Activated gamma-delta T cell treated with Interleukin-2 at 50 U/mL for 16 hours (primary cell): ENCODE measurements at places on chromosomes 16 and 17.
A peak's percentile ranks its signal among the peaks of the same experiment; 100 is the strongest.

- no peak for DNase-seq
Observed at GRCh38 chr17:55648086-55648485, 74.6 kb downstream of the TMEM100 start.

DNA sequence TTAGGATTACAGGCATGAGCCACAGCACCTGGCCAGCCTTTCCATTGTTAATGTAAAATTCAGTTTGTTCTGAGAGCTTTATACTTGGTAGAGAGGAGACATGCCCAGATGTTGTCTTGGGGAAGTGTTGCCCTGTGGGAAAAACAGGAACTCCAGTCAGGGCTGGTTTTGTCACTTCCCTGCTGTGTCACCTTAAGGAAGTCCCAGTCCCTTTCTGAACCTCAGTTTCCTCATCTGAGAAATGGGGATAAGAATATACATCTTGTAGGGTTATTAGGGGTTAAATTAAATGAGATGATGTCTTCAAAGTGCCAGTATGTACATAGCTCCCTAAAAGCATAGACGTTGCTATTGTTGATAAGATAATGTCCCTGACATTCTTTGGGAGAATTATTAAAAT lies 25.3 kb downstream of the CLEC16A start:
- no peak for DNase-seq

DNA sequence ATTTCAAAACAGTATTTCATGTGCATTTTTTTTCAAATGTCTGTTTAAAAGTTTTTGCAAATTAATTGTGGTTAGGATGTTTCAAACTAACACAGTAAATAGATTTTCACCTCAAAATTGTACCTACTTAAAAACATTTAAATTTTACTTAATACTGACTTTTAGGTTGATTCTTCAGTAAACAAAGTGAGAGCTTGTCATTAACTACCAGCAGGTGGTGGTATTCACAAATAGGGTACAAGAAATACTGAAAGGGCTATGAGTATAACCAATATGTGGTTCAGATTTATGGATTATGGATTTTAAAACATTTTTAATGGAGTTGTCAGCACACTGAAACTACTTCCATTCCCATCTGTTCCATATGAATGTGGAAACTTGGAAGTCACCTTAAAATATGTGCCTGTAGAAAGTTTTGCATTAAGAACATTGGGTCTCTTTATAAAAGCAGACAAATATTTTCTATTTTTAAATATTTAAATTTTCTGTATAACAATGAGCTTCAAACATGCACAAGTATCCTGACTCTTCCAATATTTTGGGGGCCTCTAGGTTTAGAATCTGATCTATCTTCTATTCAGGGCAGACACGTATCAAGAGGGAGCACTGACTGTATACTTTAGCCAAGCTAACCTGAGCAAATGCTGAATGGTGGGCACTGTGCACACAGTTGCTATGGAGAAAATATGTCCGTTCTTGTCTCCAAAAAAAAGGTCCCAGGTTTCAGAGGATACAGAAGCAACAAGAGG lies 155.6 kb downstream of the SNX11 start:
- DNase-seq = no peak

GRCh38 chr16:68740628-68741346 lies 3.7 kb downstream of the CDH1 start:
- DNase-seq = no peak

DNA sequence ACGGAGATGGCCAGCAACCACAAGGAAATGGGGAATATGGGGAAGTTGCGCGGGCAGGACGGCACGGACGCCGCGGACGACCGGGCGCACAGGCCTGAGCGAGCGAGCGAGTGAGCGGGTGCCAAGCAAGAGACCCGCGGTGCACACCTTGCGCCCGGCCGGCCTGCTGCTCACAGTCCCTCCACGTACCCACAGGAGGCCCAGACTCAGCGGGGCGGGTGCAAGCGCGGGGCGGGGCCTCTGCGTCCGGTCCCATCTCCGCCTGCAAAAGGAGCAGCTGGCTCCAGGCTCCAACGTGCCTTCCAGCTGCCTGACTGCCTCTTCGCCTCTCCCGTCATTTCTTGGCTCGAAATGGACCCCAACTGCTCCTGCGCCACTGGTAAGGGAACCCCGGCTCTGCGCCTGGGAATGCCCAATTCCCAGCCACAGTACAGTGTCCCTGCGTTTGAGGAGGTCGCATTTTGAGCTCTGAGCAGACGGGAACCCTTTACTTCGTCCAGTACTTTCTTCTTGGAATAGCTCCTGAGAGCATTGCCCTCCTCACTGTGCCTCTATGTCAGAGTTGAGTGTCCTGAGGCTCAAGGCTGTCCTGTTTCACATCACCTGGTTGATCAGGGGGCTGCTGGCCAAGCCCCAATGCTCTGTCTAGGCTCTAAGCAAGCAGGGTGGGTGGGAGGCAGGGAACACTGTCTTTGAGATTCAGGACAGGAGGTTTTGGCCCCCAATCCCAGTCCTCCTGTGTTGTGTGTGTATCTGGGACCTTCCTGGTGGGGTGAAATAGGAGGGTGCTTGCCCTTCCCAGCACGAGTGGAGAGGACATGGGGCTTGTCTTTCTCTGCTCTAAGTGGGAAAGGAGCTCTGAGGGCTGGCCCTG lies 8.1 kb upstream of the MT1E start:
- DNase-seq = peak; percentile 36

DNA sequence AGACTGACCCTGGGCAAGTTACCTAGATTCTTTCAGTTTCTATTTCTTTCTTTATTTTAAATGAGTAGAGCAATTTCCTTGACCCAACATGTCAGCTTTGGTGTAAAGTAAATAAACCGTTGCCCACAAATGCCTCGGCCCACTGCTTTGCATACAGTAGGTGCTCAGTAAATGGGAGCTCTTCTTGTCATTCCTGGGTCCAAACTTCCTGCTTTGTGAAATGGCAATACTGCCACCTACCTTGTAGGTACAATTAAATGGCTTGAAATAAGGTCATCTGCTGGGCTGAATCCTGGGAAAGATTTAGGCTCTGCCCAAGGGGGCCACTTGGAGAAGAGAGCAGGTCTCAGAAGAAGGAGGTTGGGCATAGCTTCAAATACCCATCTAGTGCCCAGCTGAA lies 253.0 kb downstream of the HS3ST3B1 start:
- no peak for DNase-seq

DNA sequence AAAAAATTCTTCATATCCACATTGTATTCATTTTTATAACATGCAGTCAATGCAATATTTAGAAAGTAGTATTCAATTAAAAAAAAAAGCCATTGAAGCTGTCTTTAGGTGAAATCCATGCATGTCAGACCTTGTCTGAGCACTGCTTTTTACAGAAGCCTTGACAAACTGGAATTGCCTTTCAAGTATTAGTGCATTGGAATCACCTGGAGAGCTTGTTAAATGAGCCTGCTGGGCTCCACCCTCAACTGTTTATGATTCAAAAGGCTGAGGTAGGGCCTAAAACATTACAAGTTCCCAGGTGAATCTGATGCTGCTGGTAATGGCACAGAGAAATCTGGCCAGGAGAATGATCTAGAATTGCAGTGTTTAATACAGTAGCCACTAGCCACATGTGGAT lies 85.8 kb downstream of the HIC1 start:
- DNase-seq = no peak

GRCh38 chr17:71176331-71176730 lies 944.5 kb upstream of the SOX9 start:
- DNase-seq = no peak

DNA sequence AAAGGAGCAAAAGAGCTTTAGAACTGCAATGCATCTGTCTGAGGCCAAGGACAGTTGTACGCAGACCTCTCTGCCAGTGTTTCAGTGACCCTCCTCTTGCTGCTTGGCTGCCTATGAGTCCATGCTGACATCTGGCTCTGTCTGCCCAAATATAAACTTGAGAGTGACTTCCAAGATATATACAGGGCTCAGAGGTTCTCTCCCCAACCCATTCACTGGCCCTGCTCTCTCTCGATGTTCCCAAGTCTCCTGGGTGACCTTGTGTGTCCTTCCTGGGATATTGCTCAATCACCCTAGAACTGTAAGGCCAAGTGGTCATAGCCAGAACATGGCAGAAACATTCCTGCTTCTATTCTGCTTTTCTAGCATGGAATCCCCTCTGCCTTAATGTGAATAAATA lies 716.3 kb downstream of the WWOX start:
- no peak for DNase-seq

GRCh38 chr16:47143677-47144558 lies at the start of gene NETO2:
Gene NETO2 (minus strand): TSS chr16:47143945. CDS start chr16:47143612, 333 bp downstream.
- DNase-seq = peak; percentile 42

- no peak for DNase-seq
Observed at GRCh38 chr16:165539-166374, at the start of gene HBM. Gene HBM (plus strand): TSS chr16:165978. CDS start chr16:165998, 20 bp downstream.

GRCh38 chr16:84262939-84263338 lies 23.1 kb upstream of the KCNG4 start:
- DNase-seq = no peak

- DNase-seq = no peak
Observed at GRCh38 chr16:23365602-23366240, 63.6 kb downstream of the SCNN1B start.

GRCh38 chr17:29504711-29505110 lies 62.1 kb downstream of the ABHD15 start:
- no peak for DNase-seq

DNA sequence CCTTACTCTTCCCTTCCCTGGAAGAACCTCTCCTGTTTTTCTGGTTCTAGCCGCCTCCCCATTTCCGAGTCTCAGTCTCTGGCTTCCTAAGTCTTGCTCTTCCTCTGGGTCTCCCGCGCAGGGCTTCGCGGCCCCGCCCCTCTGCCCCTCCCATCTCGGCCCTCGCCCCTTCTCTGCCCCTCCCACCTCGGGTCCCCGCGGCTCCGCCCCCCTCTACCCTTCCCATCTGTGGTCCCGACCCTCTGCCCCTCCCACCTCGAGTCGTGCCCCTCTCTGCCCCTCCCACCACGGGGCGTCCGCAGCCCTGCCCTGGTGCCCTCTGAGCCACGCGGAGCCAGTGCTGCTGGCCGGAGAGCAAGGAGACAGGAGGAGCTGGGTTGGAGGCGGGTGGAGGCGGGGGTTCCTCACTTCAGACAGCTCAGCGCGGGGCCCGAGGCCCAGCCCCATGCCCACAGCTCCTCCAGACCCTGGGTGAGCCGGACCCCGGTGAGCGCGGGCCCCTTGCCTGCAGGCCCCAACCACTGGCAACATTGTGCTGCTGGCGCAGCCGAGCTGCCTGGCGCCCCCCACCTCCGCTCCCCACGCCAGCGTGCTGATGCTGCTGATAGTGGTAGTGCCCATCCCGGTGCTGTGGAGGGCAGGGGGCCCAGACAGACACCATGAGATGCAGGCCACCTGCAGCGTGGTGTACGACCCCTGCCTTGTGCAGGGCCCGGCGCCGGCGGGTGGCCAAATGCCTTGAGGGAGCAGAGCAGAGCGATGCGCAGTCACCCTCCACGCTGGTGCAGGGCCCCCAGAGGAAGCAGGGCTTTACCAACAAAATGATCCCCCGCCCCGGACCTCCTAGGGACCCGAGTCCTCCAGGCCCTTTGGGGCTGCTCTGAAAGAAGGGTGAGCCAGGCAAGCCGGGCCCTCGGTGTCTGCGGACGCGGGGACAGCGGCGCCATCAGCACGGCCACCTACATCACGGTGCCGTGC lies 2115.3 kb downstream of the TP53TG3F start:
- DNase-seq = no peak

GRCh38 chr17:62597920-62598319 lies 29.6 kb upstream of the MRC2 start:
- no peak for DNase-seq

DNA sequence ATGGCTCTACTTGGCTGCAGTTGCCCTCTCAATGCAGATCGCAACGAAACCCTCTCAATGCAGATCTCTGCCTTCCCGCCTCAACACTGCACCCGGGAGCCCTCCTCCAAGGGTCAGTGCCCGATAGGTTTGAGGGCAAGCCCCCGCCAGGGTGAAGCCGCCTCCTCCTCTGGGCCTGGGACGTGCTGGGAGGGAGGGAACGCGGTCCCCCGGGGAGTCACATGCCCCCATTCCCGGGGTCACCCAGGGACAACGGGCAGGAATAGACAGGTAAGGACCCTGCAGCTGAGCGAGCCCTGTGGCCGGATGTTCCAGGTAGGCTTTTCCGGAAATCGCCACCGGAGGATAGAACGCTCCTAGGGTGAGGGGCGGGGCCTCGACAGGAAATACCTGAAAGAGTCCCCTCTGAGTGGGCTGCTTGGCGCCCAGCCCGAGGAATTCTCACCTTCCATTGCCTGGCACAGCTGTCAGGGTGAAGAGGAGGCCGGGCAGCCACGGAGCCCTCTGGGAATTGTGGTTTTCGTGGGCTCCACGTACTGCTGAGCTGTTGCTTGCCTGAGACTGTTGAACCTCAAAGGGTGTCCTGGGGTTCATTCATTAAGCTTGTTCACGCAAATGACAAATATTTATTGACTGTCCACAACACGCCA lies 12.8 kb downstream of the ZNF174 start:
- DNase-seq = no peak

- DNase-seq = no peak
Observed at GRCh38 chr16:65961476-65962143, 404.9 kb upstream of the CDH5 start.

GRCh38 chr17:42284566-42284965 lies 3.7 kb upstream of the STAT5A start:
- DNase-seq = no peak

DNA sequence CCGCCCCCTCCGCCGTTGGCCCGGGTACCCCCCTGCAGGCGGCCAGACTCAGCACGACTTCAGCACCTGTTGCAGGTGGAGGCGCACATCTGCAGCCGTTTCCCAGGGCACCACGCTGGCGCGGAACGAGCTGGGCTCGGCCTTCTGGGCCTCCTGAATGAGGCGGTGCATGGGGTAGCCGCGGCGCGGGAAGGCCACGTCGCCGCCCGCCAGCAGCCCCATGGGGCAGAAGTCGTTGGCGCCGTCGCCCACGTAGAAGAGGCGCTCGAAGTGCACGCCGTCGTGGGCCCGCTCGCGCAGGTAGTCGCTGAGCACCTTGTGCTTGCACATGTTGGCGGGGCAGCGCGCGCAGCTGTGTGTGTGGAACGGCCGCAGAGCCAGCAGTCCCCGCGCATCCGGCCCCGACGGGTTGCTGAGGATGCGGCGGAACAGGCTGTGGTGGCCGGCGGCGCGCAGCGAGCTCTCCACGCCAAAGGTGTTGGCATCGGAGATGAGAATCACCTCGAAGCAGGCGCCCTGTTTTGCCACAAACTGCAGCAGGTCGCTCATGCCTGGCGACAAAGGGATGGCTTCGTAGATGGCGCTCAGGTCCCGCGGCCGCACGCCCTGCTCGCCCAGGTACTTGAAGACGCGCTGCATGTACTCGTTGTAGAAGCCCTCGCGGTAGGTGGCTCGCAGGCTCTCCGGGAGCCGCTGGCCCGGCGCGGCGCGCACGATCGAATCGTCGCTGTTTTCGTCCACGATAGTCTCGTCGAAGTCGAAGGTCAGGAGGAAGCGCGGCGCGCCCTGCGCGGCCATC lies 6.2 kb downstream of the PHOSPHO1 start:
- DNase-seq = peak; percentile 54

GRCh38 chr17:8894673-8895578 lies 27.5 kb upstream of the PIK3R6 start:
- peak; percentile 47 for DNase-seq

- no peak for DNase-seq
Observed at GRCh38 chr17:75182319-75182568, 515 bp downstream of the SUMO2 start.

DNA sequence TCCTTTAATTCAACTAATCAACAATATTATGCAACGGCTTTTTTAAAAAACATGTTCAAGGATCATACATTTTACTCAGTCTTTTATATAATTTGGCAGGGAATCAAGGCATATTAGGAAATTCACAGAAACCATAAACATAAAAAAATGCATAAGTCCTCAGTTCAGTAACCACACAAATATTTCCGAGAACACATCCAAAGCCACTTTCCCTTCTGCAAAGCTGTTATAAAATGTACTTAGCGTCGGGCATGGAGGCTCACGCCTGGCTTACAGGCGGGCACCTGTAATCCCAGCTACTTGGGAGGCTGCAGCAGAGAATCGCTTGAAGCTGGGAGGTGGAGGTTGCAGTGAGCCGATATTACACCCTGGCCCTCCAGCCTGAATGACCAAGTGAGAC lies 9.7 kb upstream of the ZC3H7A start:
- DNase-seq = no peak
